ENCODE measurements at places on chromosomes 16 and 17.

- no peak for DNase-seq
These were observed 171.0 kb downstream of the MAF start for GRCh38 chr16:79429381-79430190.

DNA sequence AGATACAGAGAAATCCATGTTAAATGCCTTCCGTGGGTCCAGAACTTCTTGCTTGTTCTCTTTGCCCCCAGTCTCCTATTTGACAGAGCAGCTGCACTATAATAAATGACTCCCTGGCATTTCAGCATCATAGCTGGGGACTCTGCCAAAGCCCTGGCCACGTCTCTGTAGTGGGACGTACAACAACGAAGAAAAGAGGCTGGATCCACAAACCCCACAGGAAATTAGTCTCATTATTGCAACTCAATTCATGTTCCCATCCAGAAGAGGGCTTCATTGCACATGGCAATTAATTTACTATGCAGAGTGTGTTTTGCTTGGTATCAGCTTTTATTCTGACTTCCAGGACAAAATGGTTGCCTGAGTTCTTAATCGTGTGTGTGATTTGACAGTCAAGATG lies 121.3 kb downstream of the CDH13 start:
- no peak for DNase-seq

DNA sequence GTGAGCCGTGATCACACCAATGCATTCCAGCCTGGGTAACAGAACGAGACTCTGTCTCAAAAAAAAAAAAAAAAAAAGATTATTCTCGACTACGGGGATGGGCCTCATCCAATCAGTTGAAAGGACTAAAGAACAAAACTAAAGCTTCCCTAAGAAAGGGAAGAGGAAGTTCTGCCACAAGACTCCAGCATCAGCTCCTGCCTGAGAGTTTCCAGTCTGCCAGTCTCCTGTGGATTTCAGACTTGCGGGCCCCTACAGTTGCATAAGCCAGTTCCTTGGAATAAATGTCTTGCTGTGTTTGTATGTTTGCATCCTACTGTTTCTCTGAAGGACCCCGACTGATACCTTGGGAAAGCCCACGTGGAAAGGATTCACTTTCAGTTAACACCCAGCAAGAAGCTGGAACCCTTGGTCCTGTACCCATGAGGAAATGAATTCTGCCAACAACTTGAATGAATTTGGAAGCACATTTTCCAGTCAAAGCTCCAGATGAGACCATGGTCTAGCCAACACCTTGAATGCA lies 26.3 kb upstream of the FZD2 start:
- DNase-seq = no peak

GRCh38 chr17:73481676-73482075 lies 162.6 kb downstream of the SDK2 start:
- DNase-seq = no peak

DNA sequence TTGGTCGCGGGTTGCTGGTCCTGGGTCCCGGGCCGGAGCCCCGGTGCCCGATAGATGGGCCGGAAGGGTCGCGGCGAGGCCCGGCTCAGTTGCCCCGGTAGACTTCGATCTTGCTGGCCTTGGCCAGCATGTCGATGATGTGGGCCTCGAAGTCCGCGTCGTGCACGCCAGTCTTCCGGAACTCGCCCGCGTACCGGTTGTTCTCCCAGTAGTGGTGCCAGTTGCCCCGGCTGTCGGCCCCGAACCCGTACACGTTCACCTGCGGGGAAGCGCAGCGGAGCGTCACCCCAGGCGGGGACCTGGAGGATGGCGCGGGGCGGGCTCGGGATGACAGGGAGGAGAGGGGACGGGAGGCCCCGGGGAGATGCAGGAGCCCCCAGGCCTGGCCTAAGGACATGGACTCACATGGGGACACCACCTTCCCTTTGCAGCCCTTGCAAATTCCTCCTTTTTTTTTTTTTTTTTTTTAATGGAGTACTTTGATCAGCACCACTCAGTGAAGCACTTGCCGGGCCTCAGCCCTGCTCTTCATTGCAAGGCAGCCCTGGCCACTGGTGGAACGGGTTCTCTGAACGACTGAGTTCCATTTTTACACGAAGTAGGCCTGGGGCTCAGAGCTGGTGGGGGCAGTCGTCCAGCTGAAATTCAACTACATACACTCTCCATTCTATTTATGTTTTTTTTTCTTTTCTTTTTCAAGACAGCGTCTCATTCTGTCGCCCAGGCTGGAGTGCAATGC lies 35.1 kb downstream of the DDX19A start:
- no peak for DNase-seq

DNA sequence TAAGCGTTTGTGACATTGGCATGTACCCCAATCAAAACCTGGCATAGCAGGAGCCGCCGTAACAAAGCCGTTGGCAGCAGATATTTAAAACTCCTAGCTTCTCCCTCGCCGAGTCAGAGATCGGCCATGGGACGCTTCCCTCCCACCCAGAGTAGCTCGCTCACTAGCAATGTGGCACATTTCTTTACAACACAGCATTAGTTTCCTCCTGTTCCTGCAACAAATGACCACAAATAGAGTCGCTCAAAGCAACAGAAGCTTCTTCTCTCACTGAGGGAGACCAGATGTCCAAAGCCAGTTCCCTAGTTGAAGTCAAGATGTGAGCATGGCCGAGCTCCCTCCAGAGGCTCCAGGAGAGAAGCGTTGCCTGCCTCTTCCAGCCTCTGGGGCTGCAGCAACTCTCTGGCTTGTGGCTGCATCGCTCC lies 106.7 kb downstream of the RBFOX3 start:
- DNase-seq = no peak

DNA sequence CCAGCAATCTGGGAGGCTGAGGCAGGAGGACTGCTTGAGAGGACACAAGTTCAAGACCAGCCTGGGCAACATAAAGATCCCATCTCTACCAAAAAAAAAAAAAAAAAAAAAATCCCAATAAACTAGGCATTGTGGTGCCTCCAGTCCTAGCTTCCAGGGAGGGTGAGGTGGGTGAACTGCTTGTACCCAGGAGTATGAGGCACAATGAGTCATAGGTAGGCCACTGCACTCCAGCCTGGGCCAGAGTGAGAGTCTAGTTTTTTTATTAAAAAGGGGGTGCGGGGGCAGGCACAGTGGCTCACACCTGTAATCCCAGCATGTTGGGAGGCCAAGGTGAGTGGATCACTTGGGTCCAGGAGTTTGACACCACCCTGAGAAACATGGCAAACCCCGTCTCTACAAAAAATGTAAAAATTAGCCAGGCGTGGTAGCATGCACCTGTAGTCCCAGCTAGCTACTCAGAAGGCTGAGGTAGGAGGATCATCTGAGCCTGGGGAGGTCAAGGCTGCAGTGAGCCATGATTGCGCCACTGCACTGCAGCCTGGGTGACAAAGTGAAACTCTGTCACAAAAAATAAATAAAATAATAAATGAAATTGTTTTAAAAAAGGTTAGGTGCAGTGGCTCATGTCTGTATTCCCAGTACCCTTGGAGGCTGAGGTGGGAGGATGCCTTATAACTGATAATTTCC lies 7.8 kb upstream of the CHST6 start:
- DNase-seq = no peak

DNA sequence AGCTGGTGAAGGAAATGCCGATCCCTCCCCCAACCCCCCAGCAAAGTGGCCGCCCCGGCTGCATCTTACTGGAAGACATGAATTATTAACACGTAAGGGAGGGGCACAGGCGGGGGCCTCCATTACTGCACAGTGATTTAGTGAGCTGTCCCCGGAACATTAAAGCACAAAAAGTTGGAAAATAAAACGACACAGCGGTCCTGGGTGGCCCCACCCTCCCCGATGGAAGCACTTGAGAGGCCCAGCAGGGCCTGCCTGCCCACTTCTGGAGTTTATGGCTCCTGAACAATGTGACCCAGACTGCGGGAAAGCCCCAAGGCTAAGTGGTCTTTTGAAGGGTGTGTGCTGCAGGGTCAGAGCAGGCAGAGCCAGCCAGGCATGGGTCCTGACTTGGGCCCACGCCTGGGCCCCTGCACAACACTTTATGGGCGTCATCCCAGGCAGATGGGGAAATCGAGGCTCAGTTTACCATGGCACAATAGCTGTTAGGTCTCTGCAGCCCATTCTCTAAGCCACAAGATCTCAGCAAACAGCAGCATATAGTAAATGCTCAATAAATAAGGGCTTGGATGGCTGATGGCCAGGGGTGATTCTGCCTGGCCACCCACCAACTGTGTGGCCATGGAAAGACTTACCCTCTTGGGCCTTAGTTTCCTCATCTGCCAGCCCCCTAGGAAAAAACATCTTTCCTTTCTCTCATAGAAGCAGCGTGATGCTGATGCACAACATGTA lies 22.8 kb downstream of the CCDC102A start:
- no peak for DNase-seq

GRCh38 chr16:31535737-31536136 lies 8.0 kb downstream of the AHSP start:
- no peak for DNase-seq

- no peak for DNase-seq
These were observed 89.9 kb downstream of the IRF8 start for GRCh38 chr16:85988723-85989313.

DNA sequence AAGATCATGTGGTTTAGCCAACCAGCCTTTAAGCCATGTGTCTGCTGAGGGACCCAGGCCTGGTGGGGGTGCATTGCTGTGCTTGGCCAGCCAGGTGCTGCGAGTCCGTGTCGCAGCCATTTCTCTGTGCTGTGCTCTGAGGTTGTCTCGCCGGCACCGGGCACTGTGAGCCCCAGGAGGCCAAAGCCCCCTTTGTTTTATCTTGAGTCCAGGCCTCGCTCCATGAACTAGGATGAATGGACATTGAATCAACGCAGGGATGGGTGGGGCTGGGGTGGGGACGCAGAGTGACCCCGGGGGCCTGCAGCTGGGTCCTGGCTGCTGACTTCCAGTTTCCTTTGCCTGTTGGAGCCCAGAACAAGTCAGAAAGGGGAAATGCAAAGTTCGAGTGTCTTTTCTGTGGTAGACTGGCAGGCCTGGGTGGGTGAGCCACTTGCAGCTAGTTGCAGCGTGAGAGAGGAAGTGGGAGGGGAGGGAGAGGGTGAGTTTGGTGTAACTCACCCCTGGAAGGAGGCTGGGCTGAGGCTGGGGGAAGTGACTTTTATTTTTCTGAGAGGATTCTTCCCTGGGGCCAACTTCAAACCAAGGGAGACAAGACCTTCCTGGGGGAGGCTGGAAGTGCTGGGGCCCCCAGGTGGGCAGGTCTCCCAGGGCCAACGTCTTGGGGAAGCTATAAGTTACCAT lies 324.7 kb downstream of the SEC14L1 start:
- peak; percentile 67 for DNase-seq

DNA sequence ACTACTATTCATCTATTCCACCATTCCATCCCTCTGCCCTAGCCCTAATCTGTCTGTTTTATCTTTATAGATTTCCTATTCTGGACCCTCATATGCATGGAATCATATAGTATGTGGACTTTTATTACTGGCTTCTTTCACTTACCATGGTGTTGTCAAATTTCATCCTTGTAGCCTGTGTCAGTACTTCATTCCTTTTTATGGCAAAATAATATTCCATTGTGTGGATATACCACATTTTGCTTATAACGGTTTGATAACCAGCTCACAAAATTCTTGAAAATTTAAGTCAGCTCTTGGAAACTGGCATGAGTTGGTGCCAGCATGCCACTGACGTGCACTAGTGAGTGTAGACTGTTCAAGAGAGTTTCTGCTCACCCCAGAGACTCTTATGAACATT lies 30.3 kb upstream of the MRC2 start:
- DNase-seq = no peak

- no peak for DNase-seq
These were observed 48.9 kb downstream of the VMP1 start for GRCh38 chr17:59756236-59756818.

- no peak for DNase-seq
These were observed 36.9 kb downstream of the SNTB2 start for GRCh38 chr16:69223882-69224281.

- DNase-seq = no peak
These were observed 226.6 kb downstream of the GRIN2A start for GRCh38 chr16:9955677-9956076.

DNA sequence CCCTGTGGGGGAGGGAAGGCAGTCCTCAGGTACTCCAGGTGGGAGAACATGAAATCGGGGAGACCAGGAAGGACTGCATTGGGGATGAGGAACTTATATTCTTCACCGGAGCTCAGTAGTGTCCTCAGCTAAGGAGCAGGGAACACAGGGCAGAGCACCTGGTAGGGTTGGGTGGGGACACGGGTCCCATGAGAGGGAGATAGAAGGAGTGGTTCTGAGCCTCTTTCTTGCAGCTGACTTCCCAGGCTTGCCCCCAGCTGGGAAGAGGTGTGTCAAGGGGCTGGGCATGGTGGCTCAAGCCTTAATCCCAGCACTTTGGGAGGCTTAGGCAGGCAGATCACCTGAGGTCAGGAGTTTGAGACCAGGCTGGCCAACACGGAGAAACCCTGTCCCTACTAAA lies 2.1 kb downstream of the FHOD1 start:
- no peak for DNase-seq

DNA sequence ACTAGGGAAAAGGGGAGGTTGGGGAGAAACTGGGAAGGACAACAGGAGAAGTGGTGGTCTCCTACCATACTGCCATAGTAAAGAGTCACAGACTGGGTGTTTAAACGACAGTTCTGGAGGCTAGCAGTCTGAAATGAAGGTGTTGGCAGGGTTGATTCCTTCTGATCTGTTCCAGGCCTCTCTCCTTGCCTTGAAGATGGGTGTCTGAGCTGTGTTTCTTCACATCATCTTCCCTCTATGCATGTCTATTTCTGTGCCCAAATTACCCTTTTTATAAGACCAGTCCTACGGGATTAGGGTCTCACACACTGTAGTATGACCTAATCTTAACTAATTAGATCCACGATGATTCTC lies 79.8 kb upstream of the TMEM97 start:
- DNase-seq = no peak

DNA sequence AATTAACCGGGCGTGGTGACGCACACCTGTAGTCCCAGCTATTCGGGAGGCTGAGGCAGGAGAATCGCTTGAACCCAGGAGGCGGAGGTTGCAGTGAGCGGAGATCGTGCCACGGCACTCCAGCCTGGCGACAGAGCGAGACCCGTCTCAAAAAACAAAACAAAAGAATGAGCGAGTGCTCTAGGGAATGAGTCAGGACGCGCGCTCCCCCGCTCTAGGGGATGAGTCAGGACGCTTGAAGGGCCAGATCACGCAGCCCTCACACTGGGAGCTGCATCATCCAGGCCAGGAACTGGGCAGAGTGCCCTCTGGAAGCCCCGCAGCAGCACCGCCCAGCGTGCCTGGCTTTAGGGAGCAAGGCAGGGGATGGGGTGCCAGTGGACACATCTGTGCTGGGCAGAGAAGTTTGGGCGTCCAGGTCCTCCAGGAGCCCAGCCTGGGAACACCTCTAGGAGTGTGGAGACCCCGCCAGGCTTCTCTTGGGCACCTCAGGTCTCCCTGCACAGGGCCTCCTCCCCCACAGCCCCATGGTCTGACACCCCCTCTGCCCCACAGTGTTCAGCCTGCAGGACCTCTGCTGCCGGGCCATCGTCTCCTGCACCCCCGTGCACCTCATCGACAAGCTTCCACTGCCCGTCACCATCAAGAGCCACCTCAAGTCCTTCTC lies 3.9 kb upstream of the WFIKKN1 start:
- no peak for DNase-seq

- DNase-seq = no peak
These were observed 14.2 kb upstream of the ALOX12B start for GRCh38 chr17:8101721-8102120.

Measured in activated T-cell treated with anti-CD3 and anti-CD28 coated beads for 4 hours (primary cell).